Skeletal muscle tissue (tissue), 5 donors: ENCODE measurements at places on chromosomes 3 and 15. TPM values are rescaled to one million over a fixed set of nuclear protein-coding genes. Genes with fewer than 3 reads are reported as not detected.

Gene XRN1
- total RNA-seq: 37.6 TPM

Gene HRH1
- total RNA-seq: 5.2 TPM

Gene SLC27A2
- under 0.01 TPM for total RNA-seq

Gene KPNA1
- total RNA-seq: 22.4 TPM

Gene ACAN
- total RNA-seq: 13.6 TPM

Gene TNFAIP8L3
- total RNA-seq: 2.1 TPM

Gene ZNF774
- 2.1 TPM for total RNA-seq

Gene AMIGO3
- total RNA-seq: under 0.01 TPM

Gene GOLGA6B
- total RNA-seq: not detected

Gene GPR156
- total RNA-seq: 1.0 TPM

Gene MAGEL2
- total RNA-seq: 9.9 TPM

Gene LRRC3B
- total RNA-seq: 7.8 TPM

Gene SSUH2
- total RNA-seq: 0.52 TPM

Gene SLC28A2
- not detected for total RNA-seq

Gene ZBED2
- not detected for total RNA-seq

Gene CCDC13
- not detected for total RNA-seq

Gene FAM107A
- total RNA-seq: under 0.01 TPM

Gene SLC22A13
- total RNA-seq: not detected

Gene NOX5
- total RNA-seq: under 0.01 TPM

Gene TGM5
- total RNA-seq: not detected

Gene GOLGA8M
- 1.0 TPM for total RNA-seq

Gene SLITRK3
- under 0.01 TPM for total RNA-seq

Gene DNAJB8
- total RNA-seq: not detected

Gene LAMB2
- 601 TPM for total RNA-seq

Gene STRIT1
- total RNA-seq: 1.0 TPM

Gene ITIH1
- under 0.01 TPM for total RNA-seq

Gene CYP19A1
- 0.52 TPM for total RNA-seq

Gene RAB6B
- total RNA-seq: 1.6 TPM
